Naive thymus-derived CD4-positive, alpha-beta T cell (primary cell): ENCODE measurements at places on chromosomes 2 and 18. TPM values are rescaled to one million over a fixed set of nuclear protein-coding genes. Genes with fewer than 3 reads are reported as not detected.

Gene CD8B2
- total RNA-seq, result 0.64 TPM

- DNase-seq, result no peak
Measured at GRCh38 chr2:100898035-100898665, 78.2 kb downstream of the NPAS2 start.

DNA sequence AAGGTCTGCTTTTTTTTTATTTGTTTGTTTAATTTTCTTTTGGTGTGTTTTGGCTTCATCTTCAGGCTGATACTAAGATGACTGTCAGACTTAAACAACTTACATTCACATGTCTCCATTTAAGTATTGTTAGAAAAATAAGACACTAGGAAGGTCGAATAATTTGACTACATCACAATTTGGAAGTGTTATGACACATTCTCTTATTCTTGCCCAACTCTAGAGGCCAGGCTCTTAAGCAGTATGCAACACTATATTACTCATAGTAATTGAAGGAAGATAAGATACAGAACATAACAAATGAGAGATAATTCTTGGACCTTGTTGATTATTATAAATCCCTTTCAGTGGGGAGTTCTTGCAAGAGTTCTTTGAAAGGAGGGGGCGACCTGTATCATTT, 295.3 kb upstream of the COL3A1 start:
- no peak for DNase-seq

GRCh38 chr2:43837831-43838559, 644 bp downstream of the ABCG5 start:
- DNase-seq, result no peak

- DNase-seq, result no peak
Measured at GRCh38 chr18:49813069-49813318, 339 bp downstream of the ACAA2 start.

GRCh38 chr2:64296140-64296480, 151.9 kb upstream of the PELI1 start:
- DNase-seq, result no peak

GRCh38 chr2:238107525-238108422, 7.6 kb downstream of the ESPNL start:
- DNase-seq, result no peak

Gene GPR45
- total RNA-seq, result not detected

GRCh38 chr2:176156301-176156806, 753 bp upstream of the HOXD3 start:
- no peak for DNase-seq

DNA sequence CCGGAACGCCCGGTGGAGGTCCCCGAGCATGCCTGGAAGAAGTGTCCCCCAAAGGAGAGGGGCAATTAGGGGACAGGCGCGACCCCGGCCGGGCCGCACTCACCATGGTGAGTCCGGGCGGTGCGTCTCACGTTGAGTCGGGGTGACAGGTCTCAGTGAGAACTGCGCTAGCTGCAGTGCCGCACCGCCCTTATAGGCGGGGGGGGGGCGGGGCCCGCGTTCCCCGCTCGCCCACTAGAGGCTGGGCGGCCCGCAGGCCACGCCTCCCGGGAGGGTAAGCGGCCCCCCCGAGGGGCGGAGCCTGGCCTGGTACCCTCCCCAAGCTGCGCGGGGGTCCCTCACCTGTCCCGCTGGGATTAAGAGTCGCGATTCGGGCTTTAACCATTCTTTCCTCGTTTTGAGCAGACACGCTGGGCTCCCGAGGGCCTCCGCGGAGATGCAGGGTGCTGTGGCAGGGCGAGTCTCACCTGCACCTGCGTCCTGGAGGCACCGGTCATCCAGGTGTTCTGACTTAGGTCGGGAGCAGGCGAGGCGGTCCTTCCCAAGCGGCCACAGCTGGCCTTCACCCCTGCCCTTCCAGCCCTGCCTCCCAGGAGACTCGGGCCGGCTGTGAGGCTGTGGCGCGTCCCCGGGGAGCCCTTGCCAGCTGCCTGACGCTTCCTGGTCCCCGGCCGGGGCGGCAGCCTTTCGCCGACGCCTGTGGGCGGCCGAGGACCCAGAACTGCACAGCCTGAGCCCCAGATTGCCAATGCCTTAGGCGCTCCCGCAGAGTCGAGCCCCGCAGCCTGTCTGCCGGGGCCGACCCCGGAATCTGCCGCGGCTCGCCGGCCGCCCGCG, at the start of gene TUBA4A:
Gene TUBA4A, minus strand, starts transcription at position 166 of the 837 bp plus-strand sequence. Its CDS starts 60 bp downstream, at position 106.
- DNase-seq, result peak; percentile 90

DNA sequence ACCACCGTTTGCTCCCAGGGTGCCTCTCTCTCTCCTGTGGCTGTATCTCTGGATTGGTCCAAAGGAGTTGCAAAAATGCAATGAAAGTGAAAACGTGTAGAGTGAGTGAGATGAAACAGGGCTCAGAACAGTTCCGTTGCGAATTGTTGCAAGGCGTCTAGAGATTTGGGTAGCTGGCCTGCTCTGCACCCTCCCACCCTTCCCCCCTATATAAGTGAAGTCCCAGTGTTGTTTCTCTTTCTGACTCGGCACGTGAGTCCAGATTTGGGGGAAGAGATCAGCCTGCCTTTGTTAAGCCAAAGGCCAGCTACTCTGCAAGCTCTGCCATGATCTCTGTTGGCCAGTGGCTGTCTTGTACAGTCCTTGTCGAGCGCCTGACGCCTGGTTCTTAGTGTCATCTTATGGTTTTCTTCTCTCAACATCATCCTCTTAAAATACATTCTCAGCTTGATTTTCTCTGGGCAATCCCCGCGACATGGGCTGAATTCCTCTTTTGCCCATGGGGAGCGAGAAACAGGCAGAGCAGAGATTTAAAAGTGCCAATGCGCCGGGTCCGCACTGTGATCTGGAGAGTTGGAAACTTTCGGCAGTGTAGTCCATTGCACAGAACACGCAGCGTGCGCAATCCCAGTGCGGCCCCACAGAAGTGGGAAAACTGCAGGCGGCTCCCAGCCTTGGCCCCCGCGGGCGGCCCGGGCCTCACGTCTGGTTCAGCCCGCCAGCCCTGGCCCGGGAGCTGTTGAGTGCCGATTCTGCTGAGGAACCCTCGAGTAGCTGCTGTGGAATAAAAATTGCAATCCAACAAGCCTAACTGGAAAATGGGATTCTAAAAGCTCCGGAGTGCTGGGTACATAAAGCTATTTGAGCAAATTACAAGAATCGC, 9.3 kb downstream of the MEIS1 start:
- no peak for DNase-seq

DNA sequence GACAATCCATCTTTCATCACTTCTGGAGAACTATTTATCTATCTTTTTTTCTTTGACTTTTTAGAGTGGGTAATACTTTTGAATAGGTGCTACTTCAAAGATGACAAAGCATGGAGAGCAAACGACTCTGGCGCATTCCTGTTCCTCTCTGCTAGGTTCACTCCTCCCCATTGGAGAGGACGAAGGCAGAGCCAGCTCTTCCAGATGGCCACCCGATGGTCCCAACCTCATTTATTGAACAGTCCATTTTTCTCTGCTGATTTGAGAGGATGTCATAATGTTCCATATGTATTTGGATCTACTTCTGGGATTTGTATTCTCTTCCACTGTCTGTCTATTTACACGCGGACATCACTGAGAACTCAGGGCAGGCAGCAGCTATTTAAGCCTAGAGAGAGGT, 284.3 kb upstream of the CXCR4 start:
- no peak for DNase-seq
